Bronchial epithelial cell (primary cell): ENCODE measurements at places on chromosomes 1 and 21. TPM values are rescaled to one million over a fixed set of nuclear protein-coding genes. Genes with fewer than 3 reads are reported as not detected.

The HES3 gene
- total RNA-seq, result not detected in 2 replicates

The RAB25 gene
- total RNA-seq, result 30.3 and 83.7 TPM in 2 replicates

The LAMC2 gene
- 1,014 and 1,840 TPM in 2 replicates for total RNA-seq

The ANGPTL1 gene
- not detected in 2 replicates for total RNA-seq

The KRTAP11-1 gene
- total RNA-seq, result not detected in 2 replicates

The HEYL gene
- total RNA-seq, result under 0.01 TPM in 1 of 2 replicates, not detected in the other

The FCGR1A gene
- total RNA-seq, result not detected in 2 replicates

The COL6A2 gene
- total RNA-seq, result 1.0 and 12.6 TPM in 2 replicates

The HES5 gene
- total RNA-seq, result 2.9 and 3.8 TPM in 2 replicates

The SLAMF9 gene
- total RNA-seq, result 10.0 and 16.6 TPM in 2 replicates

The PRCC gene
- total RNA-seq, result 9.2 and 11.5 TPM in 2 replicates

The RNF223 gene
- 9.0 and 14.6 TPM in 2 replicates for total RNA-seq

The DCST1 gene
- not detected in 2 replicates for total RNA-seq

The TLCD4 gene
- 0.51 and 0.53 TPM in 2 replicates for total RNA-seq

The KIF17 gene
- total RNA-seq, result 1.0 and 3.2 TPM in 2 replicates

The TTLL10 gene
- not detected in 2 replicates for total RNA-seq

The ATAD3A gene
- 20.9 and 28.7 TPM in 2 replicates for total RNA-seq

The SLC45A1 gene
- 0.26 TPM in 2 replicates for total RNA-seq

The PLEKHN1 gene
- 1.6 and 5.4 TPM in 2 replicates for total RNA-seq

The DNASE2B gene
- total RNA-seq, result not detected in 2 replicates

The CLDN8 gene
- total RNA-seq, result 0.26 and 0.51 TPM in 2 replicates

The SEMA6C gene
- total RNA-seq, result 0.38 and 0.53 TPM in 2 replicates

The RAP1GAP gene
- total RNA-seq, result 1.1 and 2.6 TPM in 2 replicates

The SYCP1 gene
- not detected in 2 replicates for total RNA-seq

The RNF186 gene
- not detected in 2 replicates for total RNA-seq

The FNBP1L gene
- 25.7 and 29.7 TPM in 2 replicates for total RNA-seq

The TPRG1L gene
- 31.5 and 33.4 TPM in 2 replicates for total RNA-seq
